Smooth muscle cell of trachea (primary cell): ENCODE measurements at places on chromosomes 6 and 20. TPM values are rescaled to one million over a fixed set of nuclear protein-coding genes. Genes with fewer than 3 reads are reported as not detected.

The PHACTR2 gene
- total RNA-seq: 52.9 TPM in 2 replicates

The MLIP gene
- total RNA-seq: not detected in 2 replicates

The IMPG1 gene
- total RNA-seq: not detected in 2 replicates

The PHIP gene
- 19.7 and 31.0 TPM in 2 replicates for total RNA-seq

The TGM2 gene
- 72.3 and 109 TPM in 2 replicates for total RNA-seq
